ENCODE measurements at places on chromosomes 16 and 17.
A peak's percentile ranks its signal among the peaks of the same experiment; 100 is the strongest.

DNA sequence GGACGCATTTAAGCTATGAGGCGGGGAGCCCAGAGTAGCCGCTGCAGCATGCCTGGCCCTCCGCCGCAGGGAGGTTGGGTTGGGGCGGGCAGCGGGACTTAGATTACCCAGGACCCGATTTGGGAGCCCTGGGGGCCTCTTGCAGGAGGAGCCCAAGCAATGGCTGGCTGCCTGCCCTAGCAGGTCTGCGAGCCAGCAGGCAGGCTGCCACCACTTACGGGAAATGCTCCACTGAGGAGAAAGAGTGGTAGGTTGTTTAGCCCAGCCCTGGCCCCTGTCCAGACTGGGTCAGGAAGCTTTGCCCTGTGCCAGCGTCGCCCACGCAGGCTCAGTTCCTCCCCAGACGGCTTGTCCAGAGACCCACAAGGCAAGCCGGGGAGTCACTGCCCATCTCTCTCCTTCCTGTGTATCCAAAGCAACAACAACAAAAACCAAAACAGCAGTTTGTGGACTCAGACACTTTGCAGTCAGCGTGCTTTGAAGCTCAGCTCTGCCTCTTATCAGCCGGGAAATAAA lies 10.3 kb upstream of the TVP23A start:
- no peak for DNase-seq

- DNase-seq = no peak
Measured at GRCh38 chr16:48294724-48295123, 47.4 kb upstream of the ABCC11 start.

- DNase-seq = no peak
Measured at GRCh38 chr16:86681031-86681756, 102.8 kb downstream of the FOXL1 start.

DNA sequence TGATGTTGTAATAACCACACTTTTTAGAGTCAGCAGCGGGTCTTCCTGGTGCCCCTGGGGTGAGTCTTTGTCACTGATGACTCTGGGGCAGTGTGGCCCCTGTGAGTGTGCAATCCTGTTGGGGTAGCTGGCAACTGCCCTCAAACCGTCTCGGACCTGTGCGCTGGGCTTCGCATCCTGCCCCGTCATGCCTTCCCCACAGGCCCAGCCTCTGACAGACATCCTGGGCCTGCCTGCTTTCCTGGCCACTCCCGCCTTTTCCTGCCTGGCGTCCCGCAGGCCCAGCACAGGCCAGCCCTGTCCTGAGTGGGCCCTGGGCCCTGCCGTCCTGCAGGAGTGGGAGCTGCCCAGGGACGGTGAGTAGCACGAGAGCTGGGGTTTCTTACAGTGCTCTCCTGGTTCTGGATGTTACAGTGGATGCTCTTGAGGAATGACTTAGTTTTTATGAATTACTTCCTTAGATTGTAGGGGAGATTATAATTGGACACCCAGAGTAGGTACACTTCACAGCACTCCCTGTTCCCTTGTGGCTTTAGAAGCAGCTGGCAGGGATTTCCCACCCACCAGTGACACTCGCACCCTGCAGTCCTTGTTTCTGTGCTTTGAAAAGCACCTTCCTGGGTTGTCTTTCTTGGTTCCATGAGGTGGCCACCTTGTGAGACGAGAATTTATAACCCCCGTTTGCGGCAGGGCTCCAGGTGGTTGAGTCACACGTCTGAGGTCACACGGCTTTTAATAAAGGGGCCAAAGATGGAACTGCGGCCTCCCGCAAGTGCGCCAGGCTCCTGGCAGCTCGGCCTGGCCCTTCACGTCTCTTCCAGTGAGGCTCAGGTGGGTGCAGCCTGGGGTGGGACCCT lies 50.0 kb upstream of the CAPN15 start:
- DNase-seq = no peak

- DNase-seq = no peak
Measured at GRCh38 chr16:28495098-28495793, 803 bp downstream of the APOBR start.

- DNase-seq = no peak
Measured at GRCh38 chr17:49742166-49742638, 21.7 kb downstream of the FAM117A start.

- DNase-seq = no peak
Measured at GRCh38 chr17:5591966-5592365, 7.7 kb upstream of the NLRP1 start.

DNA sequence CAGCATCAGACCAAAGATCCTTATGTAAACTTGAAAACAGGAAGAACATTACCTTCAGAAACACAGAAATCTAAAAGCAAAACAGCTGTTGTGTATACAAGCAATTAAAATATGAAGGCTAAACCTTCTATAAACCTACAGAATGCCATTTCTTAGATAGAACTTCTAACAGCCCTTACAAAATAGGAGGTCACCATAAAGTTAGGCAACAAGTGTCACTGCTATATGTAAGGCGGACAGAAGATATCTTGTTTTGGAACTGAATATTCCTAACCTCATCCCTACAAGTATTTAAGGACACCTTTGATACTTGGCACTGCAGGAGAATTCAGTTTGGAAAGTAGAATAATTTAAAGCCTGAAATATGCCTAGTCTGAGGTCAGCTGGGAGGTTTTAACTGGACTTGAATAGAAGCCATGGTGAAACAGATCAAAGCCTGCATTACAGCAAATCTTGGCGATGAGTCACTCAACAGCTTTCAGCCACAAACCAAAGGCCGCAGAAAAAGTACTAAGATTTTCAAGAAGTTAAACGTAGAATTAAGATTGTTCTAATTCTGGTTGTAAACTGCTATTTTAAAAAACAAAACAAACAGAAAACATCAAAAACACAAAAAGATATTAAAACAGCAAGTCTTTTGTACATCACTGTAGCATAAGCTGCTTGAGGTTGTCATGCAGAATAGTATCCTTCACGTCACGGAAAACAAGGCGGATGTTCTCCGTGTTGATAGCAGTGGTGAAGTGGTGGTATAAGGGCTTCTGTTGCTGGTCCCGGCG lies 42.7 kb downstream of the GNA13 start:
- no peak for DNase-seq

DNA sequence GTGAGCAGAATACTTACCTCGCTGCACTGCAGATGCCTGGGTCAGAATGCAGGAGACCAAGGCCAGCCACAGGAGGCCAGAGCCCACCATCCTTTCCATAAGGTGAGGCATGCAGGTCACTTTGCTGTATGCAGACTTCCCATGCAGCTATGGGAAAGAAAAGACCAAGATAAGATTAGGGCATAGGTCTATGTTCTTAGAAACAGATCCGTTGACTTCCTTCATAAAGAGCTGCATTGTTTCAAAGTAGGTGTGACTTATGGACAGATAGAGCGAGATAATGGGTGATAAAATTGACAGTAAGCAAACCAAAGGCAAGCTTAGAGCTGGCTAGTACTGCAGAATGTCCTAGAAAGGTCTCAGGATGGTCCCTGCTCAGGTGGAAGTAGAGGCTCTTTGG lies 992 bp downstream of the GP2 start:
- DNase-seq = no peak

DNA sequence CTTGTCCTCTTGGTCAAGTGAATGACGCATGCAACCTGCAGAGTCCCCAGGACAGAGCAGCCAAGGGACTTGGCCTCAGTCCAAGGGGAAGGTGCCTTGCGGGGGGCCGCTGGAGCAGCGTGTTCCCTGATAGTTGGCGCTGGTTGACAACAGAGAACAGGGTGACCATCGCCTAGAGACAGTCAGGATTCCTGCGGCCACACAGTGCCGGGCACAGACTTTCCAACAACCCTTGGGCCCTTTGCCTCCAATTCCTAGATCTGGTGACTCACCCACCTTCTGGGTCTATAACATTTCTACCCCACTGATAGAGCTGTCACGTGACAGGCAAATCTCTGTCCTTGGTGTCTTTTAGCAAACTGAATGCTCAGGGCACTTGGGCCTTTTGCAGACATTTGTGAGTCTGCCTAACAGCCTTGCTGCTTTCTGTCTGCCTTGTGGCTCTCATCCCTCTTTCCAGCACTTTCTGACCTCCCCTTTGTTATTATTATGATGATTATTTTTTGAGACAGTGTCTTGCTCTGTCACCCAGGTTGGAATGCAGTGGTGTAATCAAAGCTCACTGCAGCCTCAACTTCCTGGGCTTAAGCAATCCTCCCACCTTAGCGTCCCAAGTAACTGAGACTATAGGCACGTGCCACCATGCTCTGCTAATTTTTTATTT lies 11.9 kb upstream of the TEDC2 start:
- DNase-seq = no peak

DNA sequence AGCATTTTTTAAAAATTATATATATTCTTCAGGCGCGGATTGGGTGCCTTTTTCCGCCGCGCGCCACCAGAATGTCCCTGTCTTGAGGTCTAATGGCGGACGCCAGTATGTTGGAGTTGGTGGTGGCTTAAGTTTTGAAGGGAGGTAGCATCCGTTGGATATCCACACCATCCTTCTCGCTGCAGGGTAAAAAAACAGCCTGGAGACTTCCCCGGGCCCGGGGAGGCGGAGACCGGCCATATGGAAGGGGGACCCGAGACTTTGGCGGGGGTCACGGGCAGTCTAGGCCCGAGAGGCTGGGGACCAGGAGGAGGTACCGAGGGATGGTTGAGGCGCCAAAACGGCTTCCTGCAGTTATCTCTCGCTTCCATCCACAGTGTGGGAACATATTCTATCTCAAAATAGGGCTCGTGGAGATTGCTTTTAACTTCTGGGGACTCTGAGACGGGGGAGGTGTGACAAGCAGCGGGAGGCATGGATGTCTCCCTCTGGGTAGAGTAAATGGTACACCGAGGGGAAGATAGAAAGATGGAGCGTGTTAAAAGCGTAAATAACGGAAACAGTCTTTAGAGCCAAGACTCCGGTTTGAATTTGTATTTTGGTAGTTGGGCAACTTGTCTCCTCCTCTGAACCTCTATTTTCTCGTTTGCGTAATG lies at the start of gene SF3B3:
SF3B3 (plus strand) TSS at position 74 of the 656 bp plus-strand sequence. CDS start 2,841 bp downstream, outside the sequence.
- DNase-seq = peak; percentile 44

- no peak for DNase-seq
Measured at GRCh38 chr16:4700380-4700996, 7.1 kb downstream of the NUDT16L1 start.

DNA sequence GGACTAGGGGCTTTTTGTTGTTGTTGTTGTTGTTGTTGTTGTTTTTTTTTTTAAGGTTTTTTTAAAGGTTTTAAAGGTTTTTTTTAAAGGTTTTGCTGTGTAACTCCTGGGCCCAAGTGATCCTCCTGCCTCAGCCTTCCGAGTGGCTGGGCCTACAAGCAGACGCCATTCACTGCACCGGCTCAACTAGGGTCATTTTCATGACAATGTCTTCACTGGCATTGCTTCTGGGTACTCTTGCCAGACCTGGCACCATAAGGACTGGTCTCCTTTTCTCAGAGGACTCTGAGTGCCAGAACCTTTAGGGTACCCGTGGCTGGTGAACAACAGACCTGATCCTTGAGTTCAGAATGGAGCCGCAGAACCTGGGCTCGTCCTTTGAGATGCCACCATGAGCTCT lies 20.4 kb downstream of the POLR3E start:
- DNase-seq = no peak

- DNase-seq = no peak
Measured at GRCh38 chr16:15457958-15458357, 23.6 kb downstream of the BMERB1 start.

DNA sequence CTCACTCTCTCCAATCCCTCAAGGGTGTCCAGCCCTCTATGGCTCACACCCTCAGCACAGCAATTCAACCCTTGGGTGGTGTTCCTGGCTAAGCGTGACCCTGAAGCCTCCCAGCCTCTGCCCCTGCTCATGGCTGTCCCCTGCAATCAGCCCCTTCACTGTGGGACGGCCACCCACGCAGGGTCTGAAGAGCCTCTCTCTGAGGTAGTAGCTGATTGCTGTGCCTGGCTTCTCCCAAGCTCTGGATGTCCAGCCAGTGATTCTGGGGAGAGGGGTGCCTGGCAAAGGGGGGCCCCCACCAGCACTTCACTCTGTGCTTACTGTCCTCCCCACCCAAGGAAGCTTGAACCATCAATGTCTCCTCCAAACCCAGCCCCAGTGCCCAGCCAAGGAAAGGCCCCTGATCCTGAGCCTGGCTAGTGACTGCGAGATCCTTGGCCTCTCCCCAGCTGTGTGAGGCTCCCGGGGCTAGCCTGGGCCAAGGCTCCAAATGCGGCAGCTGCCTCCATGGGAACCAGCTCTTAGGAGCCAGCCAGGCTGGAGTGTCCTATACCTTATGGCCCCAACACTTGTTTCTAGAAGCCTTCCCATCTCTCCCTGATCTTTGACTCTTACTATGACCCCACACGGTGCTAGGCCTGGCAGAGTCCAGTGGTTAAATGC lies 9.9 kb downstream of the MTSS2 start:
- no peak for DNase-seq

DNA sequence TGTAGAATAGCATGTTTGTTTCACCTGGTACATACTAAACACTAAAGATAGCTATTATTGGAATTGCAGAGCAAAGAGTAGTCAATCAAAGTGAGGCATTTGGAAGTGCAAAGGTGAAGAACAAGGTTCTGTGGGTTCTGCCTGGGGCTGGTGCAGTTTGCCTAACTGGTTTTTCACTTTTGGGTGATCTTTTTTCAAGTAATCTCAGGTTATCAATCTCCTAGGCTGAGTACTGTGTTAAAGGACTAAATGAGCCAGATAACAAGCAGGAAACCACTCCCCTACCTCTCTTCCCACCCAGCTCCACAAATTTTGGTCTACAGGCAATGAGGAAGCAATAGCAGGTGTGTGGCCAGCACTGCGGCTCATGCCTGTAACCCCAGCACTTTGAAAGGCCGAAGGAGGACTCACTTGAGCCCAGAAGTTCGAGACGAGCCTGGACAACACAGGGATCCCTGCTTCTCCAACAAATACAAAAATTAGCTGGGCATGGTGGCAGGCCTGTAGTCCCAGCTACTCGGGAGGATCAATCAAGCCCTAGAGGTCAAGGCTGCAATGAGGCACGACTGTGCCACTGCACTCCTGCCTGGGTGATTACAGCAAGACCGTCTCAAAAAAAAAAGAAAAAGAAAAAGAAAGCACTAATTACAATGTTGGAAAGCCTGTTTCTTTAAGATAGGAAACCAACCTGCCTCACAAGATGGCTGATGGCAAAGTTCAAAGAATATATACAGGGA lies 2.0 kb upstream of the NTAN1 start:
- DNase-seq = no peak

DNA sequence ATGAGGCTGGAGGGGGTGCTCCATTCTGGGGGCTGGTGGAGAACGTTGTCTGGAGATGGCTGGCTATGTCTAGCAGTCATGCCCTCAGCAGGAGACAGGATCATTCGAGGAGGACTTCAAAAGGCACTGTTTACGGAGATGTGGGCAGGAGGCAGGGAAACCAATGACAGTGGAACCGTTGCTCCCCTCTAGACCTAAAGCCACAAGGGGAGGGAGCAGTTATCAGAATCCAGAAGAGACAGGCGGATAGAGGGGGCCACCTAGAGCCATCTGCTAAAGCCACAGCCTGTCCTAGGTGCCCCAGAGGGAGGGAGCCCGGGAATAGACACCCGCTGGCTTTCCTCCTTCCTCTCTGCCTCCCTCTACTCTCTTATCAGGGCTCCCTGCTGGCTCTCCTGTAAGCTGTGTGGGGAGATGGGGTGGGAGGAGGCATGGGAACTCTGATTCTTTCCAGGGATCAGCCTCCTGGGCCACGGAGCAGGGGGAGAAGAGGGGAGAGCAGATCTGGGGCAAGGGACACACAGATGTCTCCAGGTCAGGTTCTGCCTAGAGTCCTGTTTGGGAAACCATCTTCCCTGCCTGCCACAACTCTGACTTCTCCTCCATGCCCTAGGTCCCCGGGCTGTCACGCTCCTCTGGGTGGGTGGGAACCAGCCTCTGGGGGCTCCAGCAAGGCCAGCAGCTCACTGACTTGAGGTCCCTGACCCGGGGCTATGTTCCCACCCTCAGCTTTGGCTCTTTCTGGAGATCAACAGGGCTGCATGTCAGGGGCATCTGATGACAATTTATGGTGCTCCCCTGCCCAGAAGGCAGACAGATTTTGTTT lies 42.3 kb downstream of the IRX3 start:
- DNase-seq = no peak

Data from stimulated activated CD8-positive, alpha-beta memory T cell treated with anti-CD3 and anti-CD28 coated beads, Interleukin-15, amount 100 ng/mL, for 1 hour (primary cell).